NCI-H2171 (cell line): ENCODE measurements at places on chromosomes 3 and 15.

GRCh38 chr15:31486506-31486905 is 159.9 kb downstream of the KLF13 start:
- no peak for DNase-seq

- no peak for DNase-seq
Measured at GRCh38 chr3:66227915-66228314, 7.1 kb downstream of the SLC25A26 start.

DNA sequence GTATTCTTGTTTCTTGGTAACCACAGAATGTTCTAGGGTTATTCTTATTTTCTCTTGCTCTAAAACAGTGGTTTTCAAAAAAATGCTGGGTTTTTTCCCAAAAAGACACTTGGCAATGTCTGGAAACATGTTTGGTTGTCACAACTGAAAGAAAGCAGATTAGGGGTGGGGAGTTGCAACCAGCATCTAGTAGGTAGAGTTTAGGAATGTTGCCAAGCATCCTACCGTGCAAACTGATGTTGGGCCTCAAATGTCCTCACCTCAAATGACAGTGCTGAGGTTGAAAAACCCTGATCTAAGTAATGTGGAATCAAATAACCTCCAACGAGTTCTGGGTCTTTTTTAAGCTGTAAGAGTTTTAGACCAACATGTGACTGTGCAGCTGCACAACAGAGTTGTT is 270.5 kb upstream of the STT3B start:
- DNase-seq: no peak

GRCh38 chr15:29291067-29291845 is 21.6 kb upstream of the NSMCE3 start:
- no peak for DNase-seq

- DNase-seq: peak; percentile 32
Measured at GRCh38 chr15:101250873-101251829, 697 bp downstream of the CHSY1 start.

DNA sequence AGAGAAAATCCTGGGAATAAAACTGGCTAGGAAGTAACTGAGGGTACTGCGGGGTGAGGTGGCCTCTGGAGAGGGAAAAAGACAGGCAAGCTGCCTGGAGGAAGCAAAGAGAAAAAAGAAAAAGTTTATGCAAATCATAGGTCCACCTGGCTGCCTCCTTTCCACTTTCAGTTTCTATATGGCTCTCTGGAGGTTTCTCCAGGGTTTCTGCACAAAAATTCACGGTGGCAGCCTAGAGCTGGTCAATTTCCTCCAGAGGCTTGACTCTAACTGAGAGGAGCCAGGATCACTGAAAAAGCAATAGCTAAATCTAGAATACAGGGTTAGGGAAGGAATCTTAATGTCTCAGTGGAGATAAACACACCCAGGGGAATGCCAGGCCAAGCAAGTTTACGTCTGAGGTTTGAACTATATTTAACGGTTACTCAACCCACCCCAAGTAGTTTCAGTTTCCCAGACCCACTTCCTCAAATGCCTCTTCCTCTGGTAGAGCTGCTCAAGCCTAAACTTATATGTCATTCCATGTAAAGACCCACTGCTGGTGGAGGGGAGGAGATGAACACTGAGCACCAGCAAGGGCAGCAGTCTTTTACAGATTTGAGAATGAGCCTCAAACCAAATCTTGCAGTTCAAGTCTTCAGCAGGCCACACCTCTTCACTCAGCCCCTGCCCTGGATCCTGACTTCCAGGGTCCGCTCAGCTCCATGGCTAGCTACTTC is 5.7 kb downstream of the LYSMD2 start:
- no peak for DNase-seq
